Renal cortex interstitium (tissue), 15 donors: ENCODE measurements at places on chromosomes 1 and 21. TPM values are rescaled to one million over a fixed set of nuclear protein-coding genes. Genes with fewer than 3 reads are reported as not detected.

DNA sequence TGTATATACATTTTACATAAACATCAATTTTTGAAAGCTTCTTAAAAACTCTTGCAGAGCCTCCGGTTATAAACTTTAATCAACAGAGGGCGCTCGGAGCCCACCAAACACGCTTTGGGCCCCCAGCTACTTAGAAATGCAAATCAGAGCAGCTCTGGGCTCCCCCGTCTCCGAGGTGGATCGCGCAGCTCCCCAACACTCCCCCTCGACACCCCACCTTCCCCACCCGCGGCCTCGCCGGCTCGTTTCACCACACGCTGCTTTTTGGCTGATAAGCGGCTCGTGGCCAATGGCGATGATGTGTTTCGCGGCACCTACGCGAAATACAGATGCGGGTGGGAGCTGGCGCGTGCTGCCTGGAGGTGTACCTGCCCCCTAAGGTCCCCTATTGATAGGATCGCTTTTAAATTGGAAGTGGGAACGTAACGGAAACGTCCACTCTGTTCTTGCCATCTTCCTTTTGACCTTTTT lies 1.7 kb upstream of the KIF26B start:
- DNase-seq: no peak

DNA sequence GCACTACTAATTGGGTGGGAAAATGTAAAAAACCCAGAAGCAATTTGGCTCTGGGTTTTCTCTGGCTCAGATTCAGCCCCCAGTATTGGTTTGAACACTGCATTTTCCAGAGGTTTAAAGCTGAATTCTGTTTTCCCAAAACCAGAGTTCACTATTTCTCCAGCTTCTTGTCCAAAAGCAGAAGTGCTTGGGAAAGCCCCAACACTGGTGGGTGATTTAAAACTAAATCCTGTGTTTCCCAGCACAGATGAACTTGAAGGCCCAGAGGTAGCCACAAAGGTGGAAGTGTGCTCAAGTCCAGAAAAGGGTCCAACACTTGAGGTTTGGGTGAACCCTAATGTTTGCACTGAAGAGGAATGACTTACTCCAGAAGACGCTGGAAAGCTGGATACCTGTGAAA lies 678 bp downstream of the MCM3AP start:
- no peak for DNase-seq

DNA sequence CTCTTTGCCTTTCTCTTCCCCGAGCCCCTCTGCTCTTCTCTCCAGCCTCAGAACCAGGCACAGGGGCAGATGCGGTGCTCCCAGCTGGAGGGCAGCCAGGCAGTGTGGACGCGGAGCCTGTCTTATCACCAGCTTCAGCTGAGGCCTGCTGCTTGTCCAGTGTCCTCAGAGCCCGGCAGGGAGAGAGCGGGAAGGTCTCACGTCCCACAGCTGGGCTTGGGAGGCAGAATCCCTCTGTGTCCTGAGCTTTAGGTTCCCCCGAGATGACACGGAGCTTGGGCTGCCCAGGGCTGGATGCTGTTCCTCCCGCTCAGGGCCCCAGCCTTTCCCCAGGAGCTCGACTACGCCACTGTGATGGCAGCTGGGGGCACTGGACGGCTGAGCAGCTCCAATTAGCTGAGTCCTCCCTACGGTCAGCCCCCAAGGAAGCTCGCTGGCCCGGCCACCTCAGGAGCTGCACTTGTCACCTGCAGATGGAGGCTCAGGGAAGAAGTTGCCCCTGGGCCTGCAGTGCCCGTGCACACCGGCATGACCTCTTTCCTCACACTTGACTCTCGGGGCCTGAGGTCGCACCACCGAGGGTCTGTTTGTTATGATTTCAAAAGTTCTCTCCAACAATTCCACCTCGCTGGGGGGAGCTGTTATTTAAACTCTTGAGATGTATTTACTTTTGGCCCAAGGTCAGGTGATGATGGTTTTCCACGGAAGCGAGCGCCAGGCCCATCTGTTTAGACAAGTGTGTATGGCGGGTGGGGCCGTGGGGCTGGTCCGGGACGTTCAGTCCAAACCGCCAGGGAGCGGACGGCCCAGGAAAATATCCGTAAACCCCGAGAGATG lies 127.3 kb downstream of the SIK1 start:
- DNase-seq: no peak

GRCh38 chr1:111320066-111320879 lies 29.6 kb downstream of the CHIA start:
- no peak for DNase-seq

DNA sequence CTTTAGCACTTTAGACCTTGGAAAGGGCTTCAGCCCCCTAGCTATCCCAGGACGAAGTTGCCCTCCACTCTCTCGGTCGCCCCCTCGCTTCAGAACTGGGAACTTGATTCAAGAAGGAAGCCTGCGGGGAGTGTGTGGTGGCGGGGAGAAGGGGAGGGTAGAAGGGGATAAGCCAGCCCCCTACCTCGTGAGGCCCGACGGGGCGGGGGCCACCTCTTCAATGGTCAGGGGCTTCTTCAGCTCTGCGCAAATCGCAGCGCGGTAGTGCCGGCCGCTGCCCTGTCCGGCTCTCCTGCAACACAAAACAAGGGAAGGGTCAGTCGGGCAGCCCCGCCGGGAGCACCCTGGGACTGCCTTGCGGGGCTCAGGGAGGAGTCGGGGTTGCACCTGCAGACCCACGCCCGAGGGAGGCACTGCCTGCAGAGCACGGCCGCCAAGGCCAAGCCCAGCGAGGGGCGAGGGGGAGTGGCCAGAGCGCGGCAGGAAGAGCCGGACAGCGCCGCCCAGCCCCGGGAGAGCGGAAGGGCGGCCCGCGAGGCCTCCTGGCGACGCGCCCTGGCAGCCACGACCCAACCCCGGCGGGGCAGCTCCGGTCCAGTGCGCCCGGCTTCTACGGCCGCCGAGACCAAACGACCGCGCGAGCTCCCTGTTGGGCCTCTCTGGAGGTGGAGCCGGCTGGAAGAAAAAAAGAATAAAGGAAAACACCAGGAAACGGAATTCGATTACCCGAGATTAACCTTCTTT lies 56.2 kb upstream of the RASAL2 start:
- peak; percentile 74 for DNase-seq

GRCh38 chr1:186559601-186560116 lies 98.7 kb upstream of the PDC start:
- no peak for DNase-seq

DNA sequence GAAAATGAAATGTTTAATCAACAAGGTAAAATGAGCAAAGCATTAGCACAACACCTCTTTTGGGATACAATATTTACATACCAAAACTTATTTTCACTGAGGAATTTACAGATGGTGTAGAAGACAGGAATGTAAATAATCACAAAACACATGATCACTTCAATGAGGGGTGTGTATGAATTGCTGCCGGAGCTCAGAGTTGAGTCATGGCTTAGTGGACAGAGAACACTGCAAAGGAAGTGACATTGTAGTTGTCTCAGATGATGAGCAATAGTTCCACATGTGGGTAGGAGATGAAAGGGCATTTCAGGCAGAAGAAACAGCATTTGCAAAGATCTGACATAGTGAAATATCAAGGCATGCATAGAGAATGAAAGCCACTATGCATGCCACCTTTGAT lies 5.6 kb upstream of the KPRP start:
- DNase-seq: no peak

DNA sequence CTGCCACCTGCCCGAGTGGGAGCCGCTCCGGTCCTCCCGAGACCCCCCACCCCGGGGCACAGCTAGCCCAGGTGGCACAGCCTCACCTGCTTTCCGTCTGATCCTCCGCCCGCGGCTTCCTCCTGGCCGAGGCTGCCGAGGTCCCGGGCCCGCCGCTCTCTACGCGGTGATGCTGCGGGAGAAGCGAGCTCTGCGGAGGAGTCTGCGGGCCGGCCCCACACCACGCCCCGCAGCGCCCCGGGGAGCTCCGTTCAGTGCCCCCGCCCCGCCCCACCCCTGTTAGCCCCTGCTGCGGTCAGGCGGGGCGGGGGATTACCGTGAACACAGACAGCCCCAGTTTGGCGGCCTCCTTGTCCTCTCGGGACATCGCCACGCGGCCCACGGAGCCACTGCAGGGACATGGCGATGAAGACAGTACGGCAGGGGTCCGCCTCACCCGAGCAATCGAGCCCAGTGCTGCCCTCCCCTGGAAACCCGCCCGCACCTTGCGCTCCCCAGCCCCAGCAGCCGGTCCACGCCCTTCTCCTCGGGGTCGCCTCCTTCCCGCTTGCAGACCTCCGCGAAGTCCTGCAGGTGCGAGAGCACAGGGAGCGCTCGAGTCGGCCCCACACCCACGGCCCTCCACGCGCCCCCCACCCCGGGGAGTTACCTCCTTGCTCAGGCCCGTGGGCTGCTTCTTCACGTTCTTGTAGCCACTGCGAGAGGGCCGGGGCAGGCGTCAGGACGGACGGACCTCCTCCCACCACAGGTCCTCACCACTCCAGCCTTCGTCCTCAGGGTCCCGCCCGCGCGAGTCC lies 933 bp downstream of the C1orf35 start:
- peak; percentile 14 for DNase-seq

GRCh38 chr1:209775678-209776077 lies 8.7 kb downstream of the C1orf74 start:
- DNase-seq: no peak

DNA sequence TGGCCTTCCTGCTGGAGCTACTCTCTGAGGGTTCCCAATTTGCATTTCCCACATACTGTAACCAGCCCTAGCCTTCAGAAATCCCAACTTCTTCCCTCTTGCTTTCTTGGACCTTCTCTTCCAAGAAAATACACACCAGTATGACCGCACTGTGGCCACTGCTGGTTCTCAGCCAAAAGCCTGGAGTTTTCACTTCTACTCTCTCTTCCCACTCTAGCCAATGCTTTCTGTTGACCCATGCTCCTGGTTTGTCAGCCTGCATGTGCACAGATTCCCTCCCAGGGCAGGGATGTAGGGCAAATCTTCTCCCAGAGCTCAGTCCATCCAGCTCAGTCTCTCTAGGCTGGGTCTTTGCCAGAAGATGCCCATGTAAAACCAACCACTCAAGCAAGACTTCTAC lies 664 bp downstream of the SLAMF1 start:
- DNase-seq: no peak

GRCh38 chr1:12734651-12735050 lies 11.3 kb upstream of the CFAP107 start:
- DNase-seq: no peak

DNA sequence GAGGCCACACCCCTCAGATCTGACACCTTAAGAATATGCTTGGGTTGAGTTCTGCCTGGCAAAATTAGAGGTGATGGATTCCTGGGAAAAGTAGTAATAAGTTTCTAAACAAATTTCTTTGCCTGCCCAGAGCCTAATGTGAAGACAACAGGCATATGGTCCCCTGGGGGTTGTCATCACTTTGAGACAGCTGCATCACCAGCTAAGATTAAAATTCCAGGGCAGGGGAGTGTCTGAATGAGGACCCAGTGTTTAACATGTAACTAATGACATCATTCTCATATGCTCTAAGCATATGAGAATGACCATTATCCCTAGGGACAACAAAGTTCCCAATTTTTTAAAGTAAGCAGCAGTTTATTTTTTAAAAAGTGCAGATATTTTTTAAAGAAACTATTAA lies 432.2 kb downstream of the PCP4 start:
- DNase-seq: no peak

- DNase-seq: no peak
These were observed 233.0 kb downstream of the RWDD3 start for GRCh38 chr1:95467036-95467435.

GRCh38 chr1:165575468-165576099 lies 31.8 kb downstream of the LRRC52 start:
- no peak for DNase-seq

GRCh38 chr1:174393885-174394284 lies 53.9 kb upstream of the GPR52 start:
- DNase-seq: no peak

DNA sequence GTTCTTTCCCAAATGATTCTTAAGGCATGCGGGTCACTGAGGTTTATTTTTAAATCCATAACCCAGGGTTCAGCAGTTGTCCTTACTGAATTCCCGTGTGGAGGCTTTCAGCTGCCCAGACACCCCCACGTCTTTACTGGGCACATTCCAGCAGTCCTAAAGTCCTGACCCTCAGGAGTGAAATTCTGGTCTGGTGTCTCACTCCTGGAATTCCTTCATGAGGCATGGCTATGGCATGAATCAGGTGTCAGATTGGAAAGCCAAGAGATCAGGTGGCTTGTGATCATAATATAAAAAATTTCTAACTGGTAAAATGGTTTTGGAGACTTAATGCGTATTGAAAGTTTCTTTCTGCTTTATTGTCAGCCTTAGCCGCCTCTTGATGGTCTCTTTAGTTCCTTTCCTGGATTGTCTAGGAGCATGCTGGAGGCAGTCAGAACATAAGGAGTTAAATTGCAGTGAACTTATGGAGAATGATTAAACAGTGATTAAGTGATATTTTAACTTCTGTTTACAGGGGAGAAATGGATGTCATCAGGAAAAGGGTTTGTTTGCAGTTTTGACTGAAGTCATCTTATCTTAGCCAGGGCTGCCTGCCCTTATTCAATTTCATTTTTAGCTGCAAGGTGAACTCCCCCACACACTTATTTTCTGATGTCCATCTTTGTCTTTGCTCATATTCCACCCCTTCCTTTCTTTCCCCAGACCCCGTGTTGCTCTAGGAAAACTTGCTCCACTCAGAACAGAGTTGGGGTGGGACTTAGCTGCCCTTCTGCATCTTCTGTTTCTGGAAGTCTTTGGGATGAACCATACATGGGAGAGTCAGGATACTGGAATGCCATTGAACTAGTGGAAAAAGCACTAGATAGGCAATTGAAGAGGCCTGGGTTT lies 25.7 kb upstream of the MACF1 start:
- no peak for DNase-seq

DNA sequence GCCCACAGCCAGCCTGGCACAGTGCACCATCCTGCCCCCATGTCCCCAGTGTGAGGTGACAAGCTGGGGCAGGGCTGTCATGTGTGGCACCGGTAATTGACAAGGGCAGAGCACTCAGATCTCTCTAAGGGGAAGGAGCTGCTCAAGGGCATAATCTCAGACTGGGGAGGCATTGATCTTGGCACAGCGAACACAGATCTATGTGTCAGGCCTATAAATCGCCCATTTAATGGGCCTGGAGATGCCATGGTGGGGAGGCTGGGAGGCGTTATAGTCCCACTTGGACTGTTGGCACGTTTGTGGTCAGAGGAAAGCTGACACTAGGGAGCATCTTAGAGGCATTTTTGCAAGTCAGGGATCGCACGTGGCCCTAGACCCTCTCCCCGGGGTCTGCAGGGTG lies 594.1 kb downstream of the PTPRU start:
- DNase-seq: no peak

CSMD2 gene
- 1.3 TPM for polyA plus RNA-seq

CEP350 gene
- 26.1 TPM for polyA plus RNA-seq

KIAA1614 gene
- polyA plus RNA-seq: 7.5 TPM

PRAMEF20 gene
- not detected for polyA plus RNA-seq

BACE2 gene
- polyA plus RNA-seq: 27.5 TPM

TRIM63 gene
- 1.1 TPM for polyA plus RNA-seq

FAAH gene
- 24.6 TPM for polyA plus RNA-seq

STYXL2 gene
- 0.36 TPM for polyA plus RNA-seq

AMY2A gene
- 0.21 TPM for polyA plus RNA-seq

OR2L3 gene
- polyA plus RNA-seq: not detected

EPHA10 gene
- polyA plus RNA-seq: 0.36 TPM

DYRK3 gene
- polyA plus RNA-seq: 8.8 TPM

HSF2BP gene
- 2.3 TPM for polyA plus RNA-seq

CR1L gene
- polyA plus RNA-seq: 1.3 TPM

AMY1A gene
- not detected for polyA plus RNA-seq

DIP2A gene
- polyA plus RNA-seq: 52.3 TPM
